ENCODE measurements at places on chromosomes 6 and 20. TPM values are rescaled to one million over a fixed set of nuclear protein-coding genes. Genes with fewer than 3 reads are reported as not detected.

MLIP gene
- total RNA-seq = 12.0 TPM

WFDC12 gene
- not detected for total RNA-seq

CST5 gene
- total RNA-seq = not detected

KAT14 gene
- total RNA-seq = 13.2 TPM

VSX1 gene
- not detected for total RNA-seq

SLC2A10 gene
- total RNA-seq = 13.3 TPM

CST7 gene
- not detected for total RNA-seq

EMILIN3 gene
- total RNA-seq = under 0.01 TPM

GRM1 gene
- total RNA-seq = not detected

CCR6 gene
- not detected for total RNA-seq

ETV7 gene
- 1.4 TPM for total RNA-seq

SRSF12 gene
- total RNA-seq = not detected

SLC16A10 gene
- total RNA-seq = not detected

SPATS1 gene
- not detected for total RNA-seq

OLIG3 gene
- total RNA-seq = not detected

TREM1 gene
- not detected for total RNA-seq

ANGPT4 gene
- not detected for total RNA-seq

NKAPL gene
- 0.30 TPM for total RNA-seq

RAD21L1 gene
- not detected for total RNA-seq

ACTL10 gene
- total RNA-seq = 3.6 TPM

TPD52L1 gene
- 2.3 TPM for total RNA-seq

CLPSL2 gene
- total RNA-seq = not detected

COX4I2 gene
- total RNA-seq = not detected

SLA2 gene
- not detected for total RNA-seq

RAET1E gene
- 0.46 TPM for total RNA-seq

GABRR1 gene
- not detected for total RNA-seq

ADGRF5 gene
- total RNA-seq = 2.9 TPM

TRERF1 gene
- 0.30 TPM for total RNA-seq

PBOV1 gene
- not detected for total RNA-seq

GINM1 gene
- total RNA-seq = 59.3 TPM

ECT2L gene
- not detected for total RNA-seq

ANKEF1 gene
- 1.2 TPM for total RNA-seq

CUL7 gene
- total RNA-seq = 25.8 TPM

SAMD5 gene
- 3.2 TPM for total RNA-seq

Measured in epithelial cell of umbilical artery (primary cell).